ENCODE measurements at places on chromosomes 1 and 21.

GRCh38 chr1:147099192-147099591, 73.1 kb downstream of the PRKAB2 start:
- no peak for DNase-seq

DNA sequence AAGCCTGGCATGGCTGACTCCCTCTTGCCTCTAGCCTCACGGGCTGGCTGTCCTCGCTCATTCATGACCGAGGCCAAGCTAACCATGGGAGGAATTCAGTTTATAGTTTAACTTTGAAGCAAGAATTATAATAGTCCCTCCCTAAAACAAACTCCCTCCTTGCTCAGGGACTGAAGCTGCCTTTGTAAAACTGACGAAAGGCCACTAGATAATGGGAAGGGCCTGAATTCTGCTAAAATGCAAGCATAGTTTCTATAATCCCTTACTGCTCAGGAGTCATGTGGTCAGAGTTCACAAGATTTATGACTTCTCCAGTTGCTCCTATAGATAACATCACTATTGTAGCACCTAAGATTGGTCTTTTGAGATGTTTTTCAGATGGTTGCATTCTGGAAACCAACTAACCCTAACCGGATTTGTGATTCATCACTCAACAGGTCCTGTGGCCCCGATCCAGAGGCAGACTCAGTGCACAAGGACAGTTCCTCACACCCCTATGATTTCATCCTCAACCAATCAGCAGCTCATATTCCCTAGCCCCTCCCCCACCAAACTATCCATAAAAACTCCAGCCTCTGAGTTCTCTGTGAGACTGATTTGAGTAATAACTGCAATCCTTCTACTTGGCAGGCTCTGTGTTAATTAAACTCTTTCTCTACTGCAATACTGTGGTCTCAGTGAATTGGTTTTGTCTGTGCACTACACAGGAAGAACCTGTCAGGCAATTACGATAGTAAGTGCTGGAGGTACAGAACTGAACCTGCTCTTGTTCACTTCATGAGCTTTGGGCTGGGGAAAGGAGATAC, 26.4 kb downstream of the HHIPL2 start:
- no peak for DNase-seq

- no peak for DNase-seq
Observed at GRCh38 chr1:111290104-111290503, 547 bp upstream of the CHIA start.

DNA sequence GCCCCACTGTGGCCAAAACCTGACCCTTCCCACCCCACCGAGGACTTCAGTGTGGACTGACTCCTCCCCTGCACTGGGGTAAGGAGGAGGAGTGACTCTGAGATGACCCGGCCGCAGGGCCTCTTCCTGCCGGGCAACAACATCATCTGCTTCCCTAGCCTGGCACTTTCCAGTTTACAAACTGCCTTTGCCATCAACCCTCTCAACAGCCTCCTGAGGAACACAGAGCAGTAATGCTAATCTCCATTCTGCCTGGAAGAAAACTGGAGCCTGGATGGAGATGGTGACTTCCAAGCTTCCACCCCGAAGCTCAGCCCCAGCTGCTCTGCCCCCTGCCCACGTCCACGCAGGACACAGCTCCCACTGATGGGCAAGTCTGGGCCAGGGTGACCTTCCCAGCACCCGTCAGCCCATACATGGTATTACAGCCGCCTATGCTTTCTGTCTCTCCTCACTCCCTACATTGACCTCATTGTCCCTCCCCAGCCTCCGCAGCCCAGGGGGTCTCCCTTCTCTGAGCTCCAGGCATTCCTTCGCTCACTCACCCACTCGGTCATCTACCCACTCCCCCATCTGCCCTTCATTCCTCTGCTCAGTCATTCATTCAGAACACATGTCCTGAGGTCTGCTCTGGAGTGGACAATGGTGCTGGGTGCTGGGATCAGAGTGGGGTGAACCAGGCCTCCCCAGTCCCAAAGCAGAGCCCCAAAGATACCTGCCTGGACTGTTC, 34.2 kb downstream of the RAP1GAP start:
- no peak for DNase-seq

GRCh38 chr1:156498432-156499193, 2.0 kb downstream of the MEF2D start:
- no peak for DNase-seq

DNA sequence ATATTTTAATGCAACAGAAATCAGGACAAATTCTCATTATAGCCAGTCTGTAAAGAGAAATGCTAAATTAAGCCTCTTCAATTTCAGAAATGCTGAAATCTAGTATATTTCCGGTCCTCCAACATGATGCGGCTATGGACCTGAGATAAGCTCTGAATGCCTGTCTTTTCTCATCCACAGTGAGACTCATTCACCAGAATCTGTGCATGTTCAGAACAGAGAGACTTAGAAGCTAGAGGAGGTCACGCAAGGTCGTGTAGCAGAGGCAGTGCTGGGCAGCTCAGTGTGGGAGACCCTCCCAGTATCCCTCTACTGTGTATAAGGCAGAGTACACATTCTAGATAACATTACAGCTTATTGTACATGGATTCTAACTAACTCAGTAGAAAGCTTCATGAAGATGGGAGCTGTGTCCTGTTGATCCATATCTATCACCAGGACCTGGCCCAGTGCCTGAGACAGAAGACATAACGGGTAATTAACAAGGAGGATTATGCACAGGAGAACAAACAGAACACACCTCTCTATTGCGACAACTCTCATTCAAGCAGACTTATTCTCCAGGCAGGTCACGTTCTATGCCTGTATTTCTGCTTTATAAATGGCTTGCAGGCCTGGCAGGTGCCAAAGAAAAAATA, 97.0 kb upstream of the COA6 start:
- no peak for DNase-seq

- no peak for DNase-seq
Observed at GRCh38 chr1:18635891-18636595, 5.4 kb downstream of the PAX7 start.

GRCh38 chr21:27406300-27407009, 439.6 kb upstream of the ADAMTS5 start:
- DNase-seq: no peak

GRCh38 chr1:32448773-32449456, 16.0 kb upstream of the ZBTB8B start:
- DNase-seq: peak; percentile 25

- no peak for DNase-seq
Observed at GRCh38 chr1:201686714-201687455, 142.1 kb upstream of the IPO9 start.

GRCh38 chr1:38394303-38394702, 347.7 kb upstream of the POU3F1 start:
- no peak for DNase-seq

- DNase-seq: no peak
Observed at GRCh38 chr1:207890136-207890738, 20.7 kb downstream of the CD34 start.

- DNase-seq: no peak
Observed at GRCh38 chr1:202045705-202046104, 35.3 kb downstream of the ELF3 start.

GRCh38 chr1:46133181-46133658, 791 bp upstream of the PIK3R3 start:
- no peak for DNase-seq

DNA sequence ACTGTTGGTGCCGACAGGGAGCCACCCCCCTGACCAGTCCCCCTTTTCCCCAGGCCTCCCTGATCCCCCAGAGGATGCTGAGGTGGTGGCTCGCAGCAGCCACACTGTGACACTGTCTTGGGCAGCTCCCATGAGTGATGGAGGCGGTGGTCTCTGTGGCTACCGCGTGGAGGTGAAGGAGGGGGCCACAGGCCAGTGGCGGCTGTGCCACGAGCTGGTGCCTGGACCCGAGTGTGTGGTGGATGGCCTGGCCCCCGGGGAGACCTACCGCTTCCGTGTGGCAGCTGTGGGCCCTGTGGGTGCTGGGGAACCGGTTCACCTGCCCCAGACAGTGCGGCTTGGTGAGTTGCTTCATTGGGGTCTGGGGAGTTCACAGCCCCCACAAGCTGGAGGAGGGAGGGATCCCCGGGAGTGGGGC, 89.2 kb downstream of the TRIM11 start:
- DNase-seq: no peak

GRCh38 chr1:56963667-56964066, 2.1 kb downstream of the C8B start:
- DNase-seq: no peak

DNA sequence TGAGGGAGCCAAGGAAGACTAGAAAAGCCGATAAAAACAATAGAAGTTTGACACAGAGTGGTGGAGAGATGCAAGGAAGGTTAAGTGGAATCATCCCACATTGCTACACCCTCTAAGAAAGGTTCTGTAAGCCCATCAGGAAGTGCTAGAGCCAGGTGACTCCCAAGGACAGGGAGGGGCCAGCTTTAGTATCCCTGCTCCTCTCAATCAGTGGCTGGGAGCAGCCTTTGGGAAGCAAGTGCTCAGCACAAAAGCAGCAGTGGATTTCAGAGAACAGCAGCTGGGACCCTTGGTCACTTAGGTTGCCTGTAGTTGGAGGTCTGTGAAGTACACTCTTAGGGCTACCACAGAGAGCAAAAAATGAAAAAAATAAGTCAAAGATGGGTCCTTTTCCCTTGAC, 42.5 kb downstream of the NME7 start:
- DNase-seq: no peak

DNA sequence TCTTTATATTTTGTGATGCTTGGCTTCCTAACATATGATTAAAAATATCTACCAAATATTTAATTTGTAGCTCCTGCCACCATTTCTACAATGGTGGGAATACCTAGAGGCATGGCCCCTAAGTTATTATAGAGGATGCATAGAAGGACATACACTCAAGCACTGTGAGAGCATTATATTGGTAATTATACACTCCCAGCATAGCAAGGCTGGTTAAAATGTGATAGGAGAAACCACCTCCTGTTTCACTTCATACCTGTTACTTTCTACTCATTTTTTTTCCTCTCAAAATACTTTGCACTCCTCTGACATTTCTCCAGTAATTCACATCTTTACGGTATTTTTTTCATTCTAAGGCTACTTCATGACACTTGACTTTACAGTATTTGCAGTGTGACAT, 92.9 kb downstream of the HS2ST1 start:
- DNase-seq: no peak

DNA sequence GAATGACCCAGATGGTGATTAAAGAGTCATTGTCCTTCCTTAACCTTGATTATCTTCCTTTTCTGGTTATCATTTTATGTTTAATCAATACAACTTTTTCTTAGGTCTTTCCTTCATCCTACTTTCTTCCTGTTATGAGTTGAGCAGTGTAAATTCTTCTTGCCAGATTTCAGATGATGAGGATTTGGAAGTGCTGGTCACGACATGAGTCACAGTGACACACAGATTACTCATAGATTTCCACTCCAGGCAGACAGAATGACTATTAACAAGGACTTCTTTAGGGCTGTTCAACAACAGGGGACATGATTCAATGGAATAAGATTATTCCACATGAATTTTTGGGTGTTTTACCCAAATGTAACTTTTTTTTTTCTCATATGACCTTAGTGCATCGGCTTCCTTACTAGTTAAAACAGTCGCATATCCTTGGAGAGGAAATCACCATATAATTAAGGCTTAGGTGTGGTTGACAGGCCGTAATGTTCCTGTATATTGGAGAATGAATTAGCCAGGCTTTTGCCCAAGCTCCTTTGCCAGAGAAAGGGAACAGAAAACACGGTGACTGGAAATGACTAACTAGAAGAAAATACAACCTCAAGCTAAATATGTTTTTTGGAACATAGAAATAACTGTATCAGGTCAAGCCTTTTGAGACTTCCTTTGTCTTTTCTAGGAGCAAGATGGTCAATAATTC, 44.2 kb downstream of the PRRX1 start:
- no peak for DNase-seq

DNA sequence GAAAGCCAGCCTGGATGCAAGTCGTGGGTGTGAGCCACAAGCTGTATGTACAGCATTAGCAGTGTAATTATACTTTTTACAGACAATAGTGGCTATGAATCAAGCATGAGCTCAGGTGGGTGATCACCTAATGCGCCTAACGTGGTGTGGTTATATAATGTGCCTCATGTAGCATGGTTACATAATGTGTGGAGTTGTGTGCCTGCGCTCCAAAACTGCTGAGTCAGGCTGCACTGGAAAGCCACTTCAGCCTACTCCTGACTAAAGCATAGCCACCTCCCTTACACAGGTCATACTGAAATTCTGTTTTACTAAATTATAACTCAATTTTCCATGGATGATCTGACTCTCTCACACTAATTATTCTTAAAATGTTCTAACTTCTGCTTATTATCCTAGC, 69.8 kb downstream of the KCNT2 start:
- no peak for DNase-seq

DNA sequence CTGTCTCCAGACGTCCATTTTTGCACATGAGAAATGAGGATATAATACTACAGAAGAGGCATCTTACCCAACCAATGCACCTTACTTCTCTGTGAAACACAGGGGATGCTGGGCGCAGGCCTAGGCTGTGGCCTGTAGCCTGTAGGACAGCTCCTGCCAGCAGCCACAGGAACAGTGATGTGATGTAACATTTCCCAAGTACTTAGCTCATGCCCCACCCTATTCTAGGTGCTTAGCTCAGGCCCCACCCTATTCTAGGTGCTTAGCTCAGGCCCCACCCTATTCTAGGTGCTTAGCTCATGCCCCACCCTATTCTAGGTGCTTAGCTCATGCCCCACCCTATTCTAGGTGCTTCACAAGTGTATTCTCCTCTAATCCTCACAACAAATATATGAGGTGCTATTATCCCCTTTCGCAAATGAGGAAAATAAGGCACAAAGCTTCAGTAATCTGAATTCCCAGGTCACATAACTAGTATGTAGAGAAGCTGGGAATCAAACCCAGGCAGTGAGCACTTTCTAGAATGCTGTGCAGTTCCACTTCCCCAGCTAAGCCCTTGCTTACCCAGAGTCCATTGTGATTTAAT, 4.6 kb upstream of the NAXE start:
- no peak for DNase-seq

GRCh38 chr1:35430762-35431161, 126.4 kb downstream of the KIAA0319L start:
- no peak for DNase-seq

DNA sequence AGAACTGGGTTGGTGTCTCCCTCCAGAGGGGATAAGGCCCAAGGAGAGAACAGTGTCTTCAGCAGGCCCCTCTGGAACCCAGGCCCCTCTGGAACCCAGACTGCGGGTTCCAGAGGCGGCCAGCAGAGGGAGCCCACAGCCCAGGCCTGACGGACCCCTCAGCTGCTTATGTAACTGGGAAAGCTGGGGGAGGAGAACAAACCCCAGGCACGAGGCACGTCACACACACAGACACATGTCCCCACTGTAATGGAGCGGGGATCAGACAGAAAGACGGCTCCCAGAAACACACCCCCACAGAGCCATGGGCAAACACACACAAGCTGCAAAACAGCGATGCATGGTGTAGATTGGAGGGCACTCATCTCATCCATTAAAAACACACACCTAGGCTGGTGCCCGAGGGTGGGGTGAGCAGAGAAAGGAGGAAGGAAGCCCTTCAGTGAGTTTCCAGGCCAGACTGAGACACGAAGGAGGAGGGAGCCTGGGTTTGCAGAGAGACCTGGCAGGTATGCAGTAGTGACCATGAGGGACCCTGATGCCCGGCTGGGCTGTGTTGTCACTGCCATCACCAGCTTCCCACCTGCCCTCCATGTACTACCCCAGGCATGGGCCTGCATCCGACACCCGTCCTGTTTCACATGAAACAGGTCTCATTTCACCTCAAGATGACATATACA, 2.8 kb upstream of the IGSF8 start:
- DNase-seq: peak; percentile 80

GRCh38 chr1:84624876-84625275, 50.6 kb upstream of the CTBS start:
- DNase-seq: no peak

GRCh38 chr1:64135462-64136223, 67.8 kb upstream of the UBE2U start:
- DNase-seq: no peak

Data from activated naive CD8-positive, alpha-beta T cell treated with anti-CD3 and anti-CD28 coated beads, Interleukin-2, amount 50 U/mL, for 24 hours (primary cell).